SW 1271 (cell line): ENCODE measurements at places on chromosomes 6 and 20.

GRCh38 chr6:131212024-131212423 lies 76.8 kb downstream of the AKAP7 start:
- DNase-seq: no peak

GRCh38 chr6:116159782-116160524 lies 34.0 kb upstream of the COL10A1 start:
- no peak for DNase-seq

DNA sequence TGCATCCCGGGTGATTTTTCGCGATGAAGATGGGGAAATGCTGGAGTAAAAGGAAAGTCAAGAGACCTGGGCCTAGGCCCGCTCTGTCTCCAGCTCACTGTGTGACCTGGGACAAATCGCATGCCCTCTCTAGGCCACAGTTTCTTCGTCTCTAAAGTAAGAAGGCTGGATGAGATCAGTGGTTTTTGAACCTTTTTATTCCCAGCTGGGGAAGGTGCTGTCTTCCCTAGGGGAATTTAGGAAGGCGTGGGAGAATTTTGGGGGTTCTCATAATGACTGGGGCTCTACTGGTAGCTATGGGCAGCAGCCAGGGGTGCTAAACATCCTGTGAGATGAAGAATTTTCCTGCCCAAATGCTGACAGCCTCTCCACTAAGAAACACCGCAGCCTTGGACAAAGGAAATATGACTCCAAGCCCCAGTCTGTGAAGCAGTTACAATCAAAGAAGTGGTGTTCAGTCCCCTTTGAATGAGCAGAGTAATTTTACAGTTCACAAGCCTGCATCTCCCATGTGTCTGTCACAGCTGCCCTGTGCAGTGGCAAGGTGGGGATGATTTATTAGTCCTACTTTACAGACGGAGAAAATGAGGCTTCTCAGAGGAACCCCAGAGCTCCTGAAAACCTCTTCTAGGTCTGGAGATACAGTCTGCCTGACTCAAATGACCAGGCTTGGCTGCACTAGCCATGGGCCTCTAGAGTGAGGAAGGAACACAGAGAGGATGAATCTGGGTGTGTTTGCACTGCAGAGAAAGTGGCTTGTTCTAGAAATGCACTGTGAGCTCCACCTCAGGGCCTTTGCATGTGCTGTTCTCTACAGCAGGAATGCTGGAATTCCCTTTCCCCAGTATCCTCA lies 57.2 kb downstream of the RAB44 start:
- DNase-seq: no peak

DNA sequence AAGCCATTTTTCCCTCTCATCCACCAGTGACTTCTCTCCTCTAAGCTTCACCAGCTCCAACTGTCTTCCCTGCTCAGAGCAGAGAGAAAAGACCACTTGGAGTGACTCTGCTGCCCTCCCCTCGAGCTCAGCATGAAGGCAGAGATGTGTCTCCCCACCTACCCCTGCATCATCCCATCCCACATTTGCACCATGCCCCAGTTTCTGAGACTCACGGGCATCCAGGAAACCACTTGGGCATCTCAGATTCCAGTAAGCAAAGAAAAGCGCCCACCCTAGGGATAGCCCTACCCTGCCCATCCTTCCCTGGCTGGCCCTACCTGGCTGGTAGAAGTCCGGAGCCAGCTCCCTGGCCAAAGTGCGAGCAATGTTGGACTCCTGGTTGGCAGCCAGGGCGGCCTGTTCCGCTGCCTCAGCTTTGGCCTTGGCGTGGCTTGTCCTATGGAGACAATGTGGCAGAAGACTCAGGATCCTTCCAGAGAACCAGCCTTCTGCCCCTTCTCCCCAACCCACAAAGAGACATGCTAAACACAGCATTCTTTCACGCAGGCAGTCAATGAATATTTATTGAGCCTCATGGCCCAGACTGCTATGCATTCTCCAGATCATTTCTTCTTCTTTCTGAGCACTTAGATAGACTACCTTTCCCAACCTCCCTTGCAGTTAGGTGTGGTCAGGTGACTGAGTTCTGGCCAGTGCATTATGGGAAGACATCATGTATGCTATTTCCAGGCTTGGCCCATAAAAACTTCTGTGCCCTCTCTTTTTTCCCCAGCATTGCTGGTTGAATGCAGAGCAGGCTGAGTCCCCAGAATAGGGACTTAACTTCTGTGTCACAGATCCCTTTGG lies 68.6 kb downstream of the JPH2 start:
- DNase-seq: no peak

DNA sequence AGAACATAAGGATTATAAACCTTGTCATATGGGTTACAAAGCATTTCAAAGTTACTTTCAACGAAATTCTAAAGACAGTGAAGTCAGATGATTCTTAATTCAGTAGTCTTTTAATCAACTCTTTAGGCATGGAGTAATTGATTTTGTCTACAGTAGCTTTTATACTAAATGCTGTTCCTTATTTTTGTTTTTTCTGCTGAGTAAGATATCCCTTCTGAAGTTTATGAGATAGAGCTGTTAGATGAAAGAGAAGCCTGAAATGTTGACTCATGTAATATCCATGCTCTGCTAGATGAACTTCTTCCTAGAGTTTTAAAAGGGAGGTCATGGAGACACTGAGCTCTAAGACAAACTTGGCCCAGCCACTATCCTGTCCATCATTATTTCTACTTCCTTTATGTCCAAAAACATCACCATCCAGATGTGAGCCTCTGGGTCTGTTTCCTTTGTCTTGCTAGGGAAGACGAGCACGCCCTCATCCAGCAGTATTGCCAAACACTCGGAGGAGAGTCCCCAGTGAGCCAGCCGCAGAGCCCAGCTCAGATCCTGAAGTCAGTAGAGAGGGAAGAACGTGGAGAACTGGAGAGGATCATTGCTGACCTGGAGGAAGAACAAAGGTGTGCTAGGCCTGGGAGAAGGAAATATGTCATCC lies 550.3 kb downstream of the UTRN start:
- DNase-seq: no peak

- no peak for DNase-seq
Measured at GRCh38 chr20:43605715-43606114, 15.0 kb downstream of the IFT52 start.

GRCh38 chr6:169118346-169118830 lies 135.3 kb downstream of the THBS2 start:
- DNase-seq: no peak

DNA sequence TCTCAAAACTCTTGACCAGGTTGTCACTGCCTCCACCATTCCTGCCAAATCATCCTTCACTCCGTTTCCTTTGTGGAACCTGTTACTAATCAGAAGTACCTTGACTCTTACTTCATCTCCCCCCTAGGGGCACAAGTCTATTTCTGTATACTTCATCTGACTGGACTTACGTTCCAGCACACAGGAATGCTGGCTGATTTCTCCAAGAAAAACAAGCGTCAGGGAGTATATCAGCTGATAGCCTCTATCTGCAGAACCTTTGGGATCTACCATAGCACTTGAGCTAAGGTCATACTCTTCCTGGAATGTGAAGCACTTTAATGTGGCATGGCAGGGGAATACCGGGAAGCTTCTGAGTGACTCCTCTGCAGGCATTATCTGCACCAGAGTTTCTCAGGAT lies 178.1 kb upstream of the MOCS1 start:
- DNase-seq: no peak

DNA sequence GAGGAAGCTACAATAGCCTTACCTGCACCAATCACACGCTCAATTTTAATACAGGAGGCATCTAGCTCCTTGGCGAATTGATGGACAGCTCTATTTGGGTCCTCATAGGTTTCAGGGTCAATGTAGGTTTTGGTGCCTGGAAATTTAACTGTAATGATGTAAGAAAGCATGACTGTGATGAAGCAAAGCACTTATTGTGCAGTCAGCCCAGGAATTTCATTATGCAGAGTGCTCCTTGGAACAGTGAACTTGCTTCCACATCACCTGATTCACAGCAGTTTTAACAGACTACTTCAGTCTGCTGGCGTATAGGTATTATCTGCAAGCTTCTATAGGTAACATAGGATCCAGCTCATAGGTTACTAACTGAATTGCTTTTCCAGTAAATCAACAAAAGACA lies 160.0 kb downstream of the EPHA7 start:
- no peak for DNase-seq
